ENCODE measurements at places on chromosomes 1 and 21. TPM values are rescaled to one million over a fixed set of nuclear protein-coding genes. Genes with fewer than 3 reads are reported as not detected.

DNA sequence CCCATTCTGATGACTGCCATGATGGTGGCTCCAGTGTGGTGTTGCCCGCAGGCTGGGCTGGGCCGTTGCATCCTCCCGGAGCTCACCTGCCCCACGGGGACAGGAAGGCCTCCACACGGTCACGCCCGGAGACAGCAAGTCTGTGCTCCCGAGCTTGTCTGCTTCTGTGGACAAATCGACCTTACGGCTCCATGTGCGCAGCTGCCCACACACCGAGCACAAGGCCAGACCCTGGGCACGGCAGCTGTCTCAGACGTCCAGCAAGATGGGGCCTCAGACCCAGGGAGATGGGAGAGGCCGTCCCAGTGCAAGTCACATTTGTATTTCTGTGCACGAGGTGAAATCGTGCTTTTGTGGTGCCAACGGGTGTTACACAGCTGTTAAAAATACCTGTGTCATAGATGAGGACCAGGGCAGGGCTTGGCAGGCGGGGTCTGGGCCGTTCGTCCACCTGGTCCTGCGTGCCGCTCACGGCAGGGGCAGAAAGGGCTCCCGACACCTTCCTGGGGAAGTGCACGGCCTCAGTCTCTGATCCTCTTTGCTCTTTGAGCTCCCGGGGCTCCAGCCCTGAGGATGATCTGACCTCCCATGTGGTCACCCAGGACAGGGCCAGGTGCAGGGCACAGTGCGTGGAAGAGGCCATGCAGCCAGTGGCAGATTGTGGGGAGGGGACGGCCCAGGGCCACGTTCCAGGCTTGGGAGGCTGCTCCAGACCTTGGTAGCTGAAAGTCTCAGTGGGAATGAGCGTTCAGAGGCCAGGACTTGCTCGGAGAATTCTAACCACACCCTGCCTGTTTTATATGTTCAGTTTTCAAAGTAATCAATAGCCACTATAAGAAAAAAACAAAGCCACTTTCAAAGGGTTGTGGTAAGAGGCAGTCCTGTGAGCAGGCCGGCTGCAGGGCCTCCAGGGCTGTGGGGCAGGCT, 13.5 kb downstream of the COL6A1 start:
- no peak for DNase-seq

GRCh38 chr1:173405834-173406233, 71.3 kb upstream of the PRDX6 start:
- DNase-seq, result no peak

GRCh38 chr21:32779983-32780382, 8.4 kb upstream of the PAXBP1 start:
- no peak for DNase-seq

- DNase-seq, result no peak
These were observed 219.6 kb downstream of the PDE4B start for GRCh38 chr1:66012106-66012784.

- no peak for DNase-seq
These were observed 19.3 kb upstream of the LBR start for GRCh38 chr1:225446981-225447615.

DNA sequence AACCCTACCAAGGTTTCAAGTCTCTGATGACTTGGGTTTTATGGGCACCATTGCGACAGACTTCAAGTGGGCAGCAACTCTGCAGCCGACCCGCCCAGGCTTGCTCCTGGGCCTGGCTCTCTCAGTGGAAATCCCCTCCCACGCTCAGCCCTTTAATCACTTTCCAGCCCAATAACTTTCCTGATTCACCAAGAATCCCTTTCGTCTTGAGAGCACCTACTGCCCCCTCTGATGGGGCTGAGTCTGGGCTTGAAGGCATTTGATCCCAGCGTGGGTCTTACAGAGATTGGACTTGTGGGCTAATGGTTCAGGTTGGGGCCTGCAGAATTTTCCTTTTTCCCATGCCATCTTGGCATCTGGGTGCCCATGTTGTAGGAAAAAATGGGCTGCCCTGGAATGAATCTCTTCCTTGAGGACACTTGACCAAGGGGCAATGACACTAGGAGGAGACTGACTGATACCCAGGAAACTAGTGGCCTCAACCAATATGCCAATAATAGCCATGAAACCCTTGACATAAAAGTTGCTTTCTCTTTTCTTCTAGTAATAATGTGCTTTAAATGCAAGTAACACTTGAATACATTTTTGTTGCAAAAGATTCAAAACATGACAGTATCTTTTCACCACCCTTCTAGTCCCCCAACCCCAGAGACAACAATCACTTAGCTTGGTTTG, 7.8 kb upstream of the PHLDA3 start:
- no peak for DNase-seq

Gene ITGB2
- 128 TPM for polyA plus RNA-seq

Gene SELP
- polyA plus RNA-seq, result 12.1 TPM

Gene TMEM81
- 2.5 TPM for polyA plus RNA-seq

Gene CD34
- 29.3 TPM for polyA plus RNA-seq

Gene B3GALT5
- 0.06 TPM for polyA plus RNA-seq

Data from lung (tissue), 17 donors.